Right atrium auricular region (tissue), 2 donors: ENCODE measurements at places on chromosomes 5 and 9. TPM values are rescaled to one million over a fixed set of nuclear protein-coding genes. Genes with fewer than 3 reads are reported as not detected.
A peak's percentile ranks its signal among the peaks of the same experiment; 100 is the strongest.

ABCA1 gene
- 7.9 TPM for total RNA-seq

KIF12 gene
- total RNA-seq = not detected

FAM221B gene
- total RNA-seq = not detected

FAM153A gene
- total RNA-seq = 1.4 TPM

TMEM38B gene
- 38.1 TPM for total RNA-seq

RAI14 gene
- total RNA-seq = 14.0 TPM

PTPA gene
- 81.3 TPM for total RNA-seq

CTSL gene
- total RNA-seq = 169 TPM

WHRN gene
- 2.6 TPM for total RNA-seq

ST8SIA4 gene
- 1.9 TPM for total RNA-seq

PDCD1LG2 gene
- 2.9 TPM for total RNA-seq

HCN1 gene
- 5.5 TPM for total RNA-seq

GRCh38 chr5:5978501-5979376, 399.6 kb downstream of the MED10 start:
- H3K27me3 ChIP-seq = no peaks in the 10 kb centered on the region
- no peak overlapping the region for H3K27ac ChIP-seq
- H3K36me3 ChIP-seq = no peaks in the 10 kb centered on the region

DNA sequence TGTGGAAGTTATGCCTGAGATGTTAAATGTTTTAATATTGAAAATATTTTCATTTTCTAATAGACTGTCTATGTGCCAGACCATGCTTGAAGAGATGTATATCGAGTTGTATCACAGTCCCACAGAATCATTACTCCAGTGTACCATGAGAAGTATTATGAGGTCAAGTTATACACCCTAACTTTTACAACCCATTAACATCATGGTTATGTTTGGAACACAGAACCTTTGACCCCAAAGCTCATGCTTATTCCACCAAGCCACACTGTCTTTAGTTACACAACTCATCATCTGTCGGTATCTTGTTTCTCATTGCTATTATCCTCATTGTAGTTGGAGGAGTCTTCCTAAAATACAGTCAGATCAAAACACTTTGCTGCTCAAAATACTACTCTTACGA, 248.0 kb downstream of the KCTD16 start:
- no peak for DNase-seq
- no peaks in the 10 kb centered on the region for H3K4me1 ChIP-seq
- no peaks in the 10 kb centered on the region for H3K36me3 ChIP-seq
- no peak overlapping the region for H3K4me3 ChIP-seq
- no peaks in the 10 kb centered on the region for H3K27me3 ChIP-seq

- no peaks in the 10 kb centered on the region for H3K4me1 ChIP-seq
- H3K27me3 ChIP-seq = no peaks in the 10 kb centered on the region
- H3K4me3 ChIP-seq = no peak overlapping the region
- no peak overlapping the region for H3K27ac ChIP-seq
- no peaks in the 10 kb centered on the region for H3K36me3 ChIP-seq
Measured at GRCh38 chr5:122500245-122501088, 188.4 kb downstream of the SNCAIP start.

DNA sequence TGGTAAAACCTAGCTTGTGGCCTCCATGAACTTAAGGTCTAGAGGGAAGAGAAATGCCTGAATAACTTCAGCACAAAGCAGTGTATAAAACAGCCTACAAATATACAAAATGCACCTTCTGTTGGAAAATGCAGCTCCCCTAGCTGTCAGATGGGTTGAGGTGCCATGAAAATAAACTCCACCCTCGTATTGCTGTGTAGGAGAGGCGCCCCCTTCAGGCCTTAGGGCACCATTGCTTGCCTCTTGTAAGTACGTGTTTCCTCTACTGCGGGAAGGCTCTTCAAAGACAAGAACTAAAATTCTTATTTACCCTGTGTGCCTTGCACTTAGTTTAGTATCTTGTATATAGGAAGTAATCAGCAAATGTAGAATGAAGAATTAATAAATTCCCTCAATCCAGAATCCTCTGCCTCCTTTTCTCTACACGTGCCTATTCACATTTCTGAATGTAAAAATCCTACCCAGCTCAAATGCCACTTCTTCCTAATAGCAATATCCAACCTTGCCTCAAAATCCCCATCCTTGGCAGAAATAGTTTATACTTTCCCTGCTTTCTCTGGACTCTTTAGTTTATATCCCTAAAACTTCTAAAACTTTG, 393.7 kb upstream of the PDE4D start:
- H3K4me3 ChIP-seq = no peak overlapping the region
- no peaks in the 10 kb centered on the region for H3K36me3 ChIP-seq
- DNase-seq = no peak
- no peaks in the 10 kb centered on the region for H3K27me3 ChIP-seq
- H3K4me1 ChIP-seq = no peaks in the 10 kb centered on the region
- no peak overlapping the region for H3K27ac ChIP-seq

DNA sequence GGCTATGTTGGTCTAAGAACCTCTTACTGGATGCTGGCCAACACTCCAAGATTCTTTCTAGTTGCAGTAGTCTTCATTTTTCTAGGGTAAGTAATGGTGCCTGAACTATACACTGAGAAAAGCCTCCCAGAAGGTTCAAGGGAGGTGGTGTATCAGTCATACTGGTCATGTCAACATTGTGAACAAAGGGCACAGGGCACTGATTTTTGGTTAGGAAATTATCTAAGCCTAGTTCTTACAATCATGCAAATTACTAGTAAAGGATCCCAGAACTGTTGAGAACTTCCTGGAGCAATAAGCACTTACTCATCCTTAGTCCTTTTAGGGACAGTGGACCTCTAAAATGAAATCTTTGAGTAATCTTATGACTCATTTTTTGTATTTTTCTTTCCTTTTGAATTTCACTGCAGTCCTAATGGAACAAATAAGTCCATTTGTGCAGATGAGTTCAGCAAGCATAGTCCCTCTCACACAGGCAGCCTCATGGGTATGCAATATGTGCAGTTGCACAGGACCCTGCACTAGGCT, 21.1 kb upstream of the CDC42SE2 start:
- no peak overlapping the region for H3K4me3 ChIP-seq
- no peaks in the 10 kb centered on the region for H3K4me1 ChIP-seq
- no peaks in the 10 kb centered on the region for H3K36me3 ChIP-seq
- no peaks in the 10 kb centered on the region for H3K27me3 ChIP-seq
- H3K27ac ChIP-seq = no peak overlapping the region

DNA sequence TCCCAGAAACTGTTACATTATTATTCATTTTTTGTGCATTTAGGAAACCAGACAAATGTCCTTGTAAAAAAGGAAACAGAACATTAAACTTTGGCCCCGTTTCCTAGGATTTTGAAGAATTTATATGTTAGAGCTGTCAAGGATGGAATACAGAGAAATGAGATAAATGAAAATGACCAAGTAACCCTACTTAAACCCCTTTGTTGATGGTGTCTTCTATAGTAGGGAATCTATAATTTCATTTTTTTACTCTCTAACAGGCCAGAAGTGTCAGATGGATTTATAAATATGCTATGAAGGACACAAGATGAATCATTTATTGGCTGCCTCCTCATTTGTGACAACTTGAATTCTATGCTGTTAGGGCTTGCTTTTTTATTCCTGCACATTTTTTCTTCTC, 1047.1 kb downstream of the PTPRD start:
- H3K27me3 ChIP-seq = no peaks in the 10 kb centered on the region
- no peak for DNase-seq
- H3K4me1 ChIP-seq = no peaks in the 10 kb centered on the region
- H3K27ac ChIP-seq = no peak overlapping the region

DNA sequence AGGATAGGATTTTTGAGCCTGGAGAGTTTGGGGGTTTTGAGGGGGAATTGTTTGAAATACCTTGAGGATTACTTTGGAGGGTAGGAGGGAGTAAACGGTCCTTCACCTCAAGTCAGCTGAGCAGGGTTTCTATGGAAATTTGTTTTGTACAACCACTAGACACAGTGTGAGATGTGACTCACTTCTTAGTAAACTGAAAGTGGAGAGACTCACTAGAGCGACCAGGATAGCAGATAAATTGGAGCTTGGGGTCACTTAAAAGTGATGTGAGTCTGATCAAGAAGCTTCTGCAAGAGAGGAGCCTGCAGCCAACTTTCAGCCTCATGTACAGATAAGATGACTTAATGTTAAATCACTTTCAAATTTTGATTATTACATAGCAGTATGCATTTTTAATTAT, 1945.9 kb upstream of the NUDT12 start:
- H3K4me3 ChIP-seq = no peak overlapping the region
- no peaks in the 10 kb centered on the region for H3K36me3 ChIP-seq
- H3K4me1 ChIP-seq = no peaks in the 10 kb centered on the region
- no peaks in the 10 kb centered on the region for H3K27me3 ChIP-seq
- H3K27ac ChIP-seq = no peak overlapping the region

DNA sequence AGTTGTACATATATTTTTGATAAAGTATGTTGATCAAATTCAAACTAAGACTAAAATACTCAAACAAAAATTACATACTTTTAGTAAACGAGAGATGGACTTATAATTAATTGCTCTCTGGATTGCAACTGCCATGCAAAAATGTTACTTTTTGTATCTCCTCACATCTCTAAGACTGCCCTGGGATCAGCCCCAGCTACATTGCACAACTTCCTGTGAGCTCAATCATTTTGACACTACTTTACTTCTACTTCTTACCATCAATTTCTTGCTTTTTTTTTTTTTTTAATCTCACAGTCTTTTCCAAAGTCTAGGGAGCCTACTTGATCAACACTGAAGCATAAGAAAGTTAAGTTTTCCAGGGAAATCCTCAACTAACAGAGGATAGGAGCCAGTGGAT, 506.0 kb upstream of the CDH10 start:
- no peaks in the 10 kb centered on the region for H3K36me3 ChIP-seq
- no peak for DNase-seq
- no peaks in the 10 kb centered on the region for H3K27me3 ChIP-seq
- no peaks in the 10 kb centered on the region for H3K4me1 ChIP-seq
- no peak overlapping the region for H3K4me3 ChIP-seq
- H3K27ac ChIP-seq = no peak overlapping the region

DNA sequence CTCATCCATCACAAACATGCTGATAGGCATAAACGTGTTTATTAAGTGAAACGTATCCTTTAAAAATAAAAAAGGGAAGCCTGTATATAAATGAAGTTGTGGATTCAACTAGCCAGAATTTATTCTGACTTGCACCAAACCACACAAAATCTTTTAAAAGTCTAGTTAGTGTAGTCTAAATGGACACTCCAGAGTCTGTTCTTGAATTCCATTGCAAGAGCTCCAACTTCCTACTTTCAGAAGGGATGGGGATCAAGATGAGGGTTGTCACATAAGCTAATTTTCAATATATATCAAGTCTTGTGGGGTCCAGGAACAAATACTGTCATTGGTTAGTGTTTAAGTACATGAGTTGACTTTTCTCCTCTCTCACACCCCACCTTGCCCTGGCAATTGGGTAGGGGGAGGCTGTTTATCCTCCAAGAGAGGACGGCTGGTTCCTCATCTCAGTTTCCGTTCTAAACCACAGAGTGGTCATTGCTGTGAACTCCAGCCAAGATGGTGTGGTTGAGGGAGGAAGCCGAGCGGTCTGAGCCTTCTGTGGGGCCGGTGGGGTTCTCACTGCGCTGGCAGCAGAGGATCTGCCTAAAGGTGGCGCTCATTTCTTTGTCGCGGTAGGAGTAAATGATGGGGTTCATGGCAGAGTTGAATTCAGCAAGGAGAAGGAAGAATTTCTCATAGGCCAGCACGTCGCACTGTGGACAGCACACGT, 163.2 kb downstream of the LPAR1 start:
- DNase-seq = peak; percentile 60
- H3K27ac ChIP-seq = no peak overlapping the region

DNA sequence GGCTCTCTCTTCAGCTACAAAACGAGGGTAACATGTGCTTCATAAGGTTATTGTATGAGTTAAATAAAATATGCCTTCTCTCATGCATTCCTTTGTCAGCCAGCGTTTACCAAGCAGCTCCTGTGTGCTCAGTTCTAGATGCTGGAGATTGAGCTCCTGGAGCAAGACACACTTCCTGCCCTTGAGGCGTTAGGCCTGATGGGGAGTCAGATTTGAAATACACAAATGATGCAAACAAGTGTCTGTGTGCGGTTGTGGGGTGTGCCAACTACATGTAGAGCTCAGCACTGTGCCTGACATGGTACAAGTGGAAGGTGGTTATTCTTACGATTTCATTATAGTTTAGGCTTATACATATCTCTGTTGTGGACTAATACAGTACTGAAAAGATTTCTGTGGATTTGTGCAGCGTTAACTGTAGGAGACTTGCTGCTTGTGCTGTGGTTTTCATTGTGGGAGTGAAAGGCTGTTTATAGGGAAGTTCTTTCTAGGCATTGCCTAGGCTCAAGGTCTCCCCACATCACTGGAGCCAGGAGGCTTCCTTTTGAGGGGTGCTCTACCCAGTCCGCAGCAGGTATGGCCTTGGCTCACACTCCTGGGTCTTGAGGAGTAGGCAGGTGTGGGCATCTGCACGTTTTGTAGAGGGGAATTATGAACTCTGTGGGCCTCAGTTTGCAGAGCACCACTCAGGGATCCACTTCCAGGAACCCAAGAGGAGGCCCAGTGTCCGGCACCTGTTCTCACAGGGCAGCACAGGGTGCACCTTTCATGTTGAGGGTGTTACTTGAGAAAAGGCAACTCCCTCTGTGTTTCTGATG, 39.8 kb upstream of the ANGPTL2 start:
- H3K4me3 ChIP-seq = no peak overlapping the region
- H3K4me1 ChIP-seq = peaks cover 22% of the 10 kb centered on the region
- no peaks in the 10 kb centered on the region for H3K36me3 ChIP-seq

DNA sequence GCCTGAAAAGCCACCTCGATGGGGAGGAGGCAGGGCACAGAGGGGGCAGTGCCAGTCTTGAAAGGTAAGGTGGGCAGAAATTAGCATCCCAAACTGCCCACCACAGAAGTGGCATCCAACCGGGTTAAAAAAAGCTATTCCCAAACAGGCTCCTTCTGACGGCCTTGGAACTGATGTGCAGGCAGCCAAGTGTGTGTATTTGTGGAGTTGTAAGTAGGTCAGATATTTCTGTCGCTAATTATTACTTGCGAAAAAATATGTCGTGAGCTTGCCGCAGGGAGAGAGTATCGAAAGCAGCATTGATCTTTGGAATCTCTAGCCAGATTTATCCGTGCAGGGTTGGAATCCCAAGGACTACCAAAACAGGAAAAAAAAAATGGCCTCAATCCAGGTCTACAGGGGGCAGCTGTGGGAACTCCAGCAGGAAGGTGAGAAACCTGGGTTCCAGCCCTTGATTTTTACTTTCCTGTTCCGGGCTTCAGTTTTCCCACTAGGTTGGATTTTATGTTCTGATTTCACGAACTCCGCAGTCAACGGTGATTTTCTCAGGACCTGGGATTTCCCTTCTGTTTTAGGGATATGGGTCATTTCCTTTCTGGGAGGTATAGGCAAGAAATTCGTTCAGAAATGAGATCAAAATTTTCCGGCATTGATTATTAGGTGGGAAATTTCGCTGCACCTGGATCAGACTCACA, 200.8 kb downstream of the RGS3 start:
- H3K27me3 ChIP-seq = no peaks in the 10 kb centered on the region
- no peak overlapping the region for H3K27ac ChIP-seq
- H3K4me1 ChIP-seq = no peaks in the 10 kb centered on the region
- H3K36me3 ChIP-seq = no peaks in the 10 kb centered on the region
- H3K4me3 ChIP-seq = no peak overlapping the region
- no peak for DNase-seq

GRCh38 chr9:136019041-136019680, 58.0 kb upstream of the UBAC1 start:
- DNase-seq = no peak
- H3K36me3 ChIP-seq = peaks cover 9% of the 10 kb centered on the region
- H3K4me1 ChIP-seq = no peaks in the 10 kb centered on the region

GRCh38 chr5:4191041-4191440, 595.4 kb downstream of the IRX1 start:
- no peaks in the 10 kb centered on the region for H3K4me1 ChIP-seq
- H3K36me3 ChIP-seq = no peaks in the 10 kb centered on the region
- H3K27ac ChIP-seq = no peak overlapping the region
- no peak for DNase-seq
- H3K4me3 ChIP-seq = no peak overlapping the region
- H3K27me3 ChIP-seq = no peaks in the 10 kb centered on the region
